ENCODE measurements at places on chromosomes 11 and 22.

DNA sequence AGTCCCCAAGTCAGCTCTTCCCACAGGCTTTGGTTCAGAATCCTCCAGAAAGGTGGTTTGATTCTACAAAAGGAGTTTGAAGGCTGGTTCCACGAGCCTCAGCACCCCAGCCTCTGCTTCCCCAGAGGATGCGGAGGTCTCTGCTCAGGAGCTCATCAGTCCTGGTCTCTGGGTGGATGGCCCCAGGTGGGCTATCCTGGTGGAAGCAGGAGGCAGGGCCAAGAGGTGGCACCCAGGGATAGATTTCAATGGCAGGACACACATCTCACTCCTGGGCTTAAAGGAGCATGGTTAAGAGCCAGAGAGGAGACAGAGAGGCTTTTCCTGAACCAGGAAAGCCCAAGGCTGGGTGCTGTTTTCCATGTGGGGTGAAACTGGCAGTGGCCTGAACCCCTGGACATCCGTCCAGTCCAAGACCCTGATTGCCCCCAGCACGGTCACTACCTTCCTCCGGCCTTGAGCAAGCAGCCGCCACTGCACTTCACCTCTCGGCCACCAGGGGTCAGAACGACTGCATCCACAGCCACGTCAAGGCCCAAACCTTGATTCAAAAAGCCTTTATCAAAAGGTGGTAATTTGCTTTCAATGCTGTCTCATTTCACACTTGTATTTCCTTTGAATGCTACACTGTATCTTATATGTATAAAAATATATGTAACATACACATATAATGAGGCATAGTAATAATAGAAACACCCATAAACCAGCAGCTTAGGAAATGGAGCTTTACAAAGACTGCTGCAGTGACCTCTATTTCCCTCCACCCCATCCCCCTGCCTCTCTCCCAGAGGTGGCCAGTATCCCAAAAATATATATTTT lies 19.3 kb upstream of the FXYD2 start:
- DNase-seq: peak; percentile 66

DNA sequence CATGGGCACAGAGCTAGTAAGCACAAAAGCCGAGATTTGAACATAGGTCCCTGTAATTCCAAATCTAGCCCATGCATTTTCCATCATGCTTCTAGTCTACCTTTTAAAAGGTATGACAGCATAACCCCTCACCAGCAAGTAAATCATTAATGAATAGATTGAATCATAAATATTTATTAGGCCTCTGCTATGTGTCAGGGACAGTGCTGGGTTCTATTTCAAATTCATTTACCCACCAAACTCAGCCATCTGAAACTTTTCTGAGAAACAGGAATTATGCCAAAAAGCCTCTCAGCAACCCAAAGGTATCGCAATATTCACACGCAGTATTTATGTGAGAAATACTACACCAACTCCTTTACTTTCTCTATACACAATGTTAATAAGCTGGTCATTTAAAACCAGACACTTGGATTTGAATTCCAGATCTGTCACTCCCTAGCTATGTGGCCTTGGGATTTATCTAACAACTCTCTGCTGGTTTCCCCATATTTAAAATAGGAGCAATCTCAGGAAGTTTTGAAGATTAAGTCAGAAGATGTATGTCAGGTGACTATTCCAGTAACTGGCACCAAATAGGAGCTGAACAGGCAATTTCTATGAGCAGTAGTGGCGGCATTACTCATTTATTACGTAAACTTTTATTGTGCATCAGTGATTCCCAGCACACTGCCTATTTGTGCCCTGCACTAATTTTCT lies 191.4 kb downstream of the TENM4 start:
- DNase-seq: no peak

DNA sequence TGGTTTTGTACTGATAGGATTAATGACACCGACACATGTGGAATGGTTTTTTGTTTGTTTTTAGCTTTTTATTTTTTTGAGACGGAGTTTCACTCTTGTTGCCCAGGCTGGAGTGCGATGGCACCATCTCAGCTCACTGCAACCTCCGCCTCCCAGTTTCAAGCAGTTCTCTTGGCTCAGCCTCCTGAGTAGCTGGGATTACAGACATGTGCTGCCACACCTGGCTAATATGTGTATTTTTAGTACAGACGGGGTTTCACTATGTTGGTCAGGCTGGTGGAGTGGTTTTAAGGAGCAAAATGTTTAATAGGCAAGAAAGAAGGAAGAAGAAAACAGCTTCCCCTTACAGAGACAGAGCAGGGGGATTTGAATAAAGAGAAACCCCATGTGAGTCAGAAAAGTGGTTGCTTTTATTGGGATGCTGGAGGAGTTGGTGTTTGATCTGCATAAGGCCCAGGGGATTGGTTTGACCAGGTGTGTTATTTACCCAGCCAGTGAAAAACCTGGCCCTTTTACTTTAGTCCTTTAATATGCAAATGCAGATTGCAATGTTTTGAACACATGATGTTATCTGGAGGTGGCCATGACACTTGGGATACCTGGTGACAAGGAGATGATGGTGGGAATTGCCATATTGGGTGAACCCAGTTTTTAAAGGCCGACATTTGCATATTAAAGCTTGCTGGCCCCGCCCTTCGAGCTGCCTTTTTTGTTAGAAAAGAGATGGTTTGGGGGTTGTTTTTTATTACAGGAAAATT lies 24.3 kb downstream of the SUSD2 start:
- peak; percentile 84 for DNase-seq

- DNase-seq: no peak
These were observed 12.7 kb downstream of the DDI1 start for GRCh38 chr11:104049116-104049515.

DNA sequence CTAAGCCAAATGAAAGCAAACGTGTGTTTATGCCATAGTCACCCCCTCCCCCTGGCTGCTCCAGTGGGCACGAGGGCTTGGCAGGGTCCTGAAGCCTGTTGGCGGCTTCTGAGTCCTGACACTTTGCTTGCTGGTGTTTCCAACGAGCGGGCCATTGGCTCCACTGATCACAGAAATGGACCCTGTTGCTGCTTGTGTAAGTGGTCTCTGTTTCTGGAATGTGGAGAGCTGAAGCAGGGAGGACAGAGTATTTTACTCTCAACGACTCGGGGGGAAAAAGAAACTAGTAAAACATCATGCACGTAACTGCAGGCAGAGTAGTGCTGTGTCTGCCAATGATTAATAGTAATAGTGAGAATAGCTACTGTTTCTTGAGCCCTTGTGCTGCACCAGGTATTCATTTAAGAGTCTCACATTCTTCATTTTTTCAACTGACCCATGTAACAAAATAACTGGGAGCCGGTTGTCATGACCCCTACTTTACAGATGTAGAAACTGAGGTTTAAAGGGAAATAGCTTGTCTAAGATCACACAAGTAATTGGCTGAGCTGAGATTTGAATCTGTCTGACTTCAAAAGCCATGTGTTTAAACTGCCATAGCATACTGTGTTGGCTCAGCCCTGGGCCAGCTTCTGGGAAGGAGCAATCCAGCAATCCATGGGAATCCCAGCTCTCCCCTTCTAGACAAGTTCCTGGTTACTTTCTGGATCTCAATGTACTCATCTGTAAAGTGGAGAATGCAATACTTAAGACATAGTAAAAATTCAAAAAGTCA lies 526.7 kb downstream of the INSC start:
- DNase-seq: no peak

DNA sequence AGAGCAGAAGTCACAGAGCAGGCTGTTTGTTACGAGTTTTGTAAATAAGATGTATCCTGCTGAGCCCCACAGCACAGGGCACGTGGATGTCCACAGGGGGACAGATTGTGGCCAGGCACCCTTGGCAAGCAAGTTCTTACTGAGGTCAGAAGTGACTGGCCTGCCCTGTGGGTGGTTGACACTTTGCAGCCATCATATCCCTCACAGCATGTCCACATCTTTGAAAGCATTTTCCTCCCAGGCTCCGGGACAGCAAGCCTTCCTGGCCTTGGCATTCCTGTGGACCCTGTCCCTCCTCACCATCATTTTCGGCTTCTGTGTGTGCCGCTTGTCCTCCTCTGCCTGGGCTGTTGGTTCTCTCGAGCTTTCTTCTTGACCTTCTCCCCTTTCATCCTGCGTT lies 189.5 kb downstream of the TBC1D22A start:
- DNase-seq: no peak

DNA sequence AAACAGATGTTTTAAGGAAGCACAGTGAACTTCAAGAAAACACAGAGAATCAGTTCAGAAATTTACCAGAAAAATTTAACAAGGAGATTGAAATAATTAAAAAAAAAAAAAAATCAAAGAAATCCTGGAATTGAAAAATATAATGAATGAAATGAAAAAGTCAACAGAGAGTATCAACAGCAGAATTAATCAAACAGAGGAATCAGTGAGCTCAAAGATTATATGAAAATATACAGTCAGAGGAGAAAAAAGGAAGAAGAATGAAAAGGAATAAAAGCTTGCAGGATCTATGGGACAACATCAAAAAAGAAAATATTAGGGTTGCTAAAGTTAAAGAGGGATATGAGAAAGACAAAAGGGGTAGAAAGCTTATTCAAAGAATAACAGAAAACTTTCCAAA lies 82.3 kb downstream of the XRRA1 start:
- no peak for DNase-seq

DNA sequence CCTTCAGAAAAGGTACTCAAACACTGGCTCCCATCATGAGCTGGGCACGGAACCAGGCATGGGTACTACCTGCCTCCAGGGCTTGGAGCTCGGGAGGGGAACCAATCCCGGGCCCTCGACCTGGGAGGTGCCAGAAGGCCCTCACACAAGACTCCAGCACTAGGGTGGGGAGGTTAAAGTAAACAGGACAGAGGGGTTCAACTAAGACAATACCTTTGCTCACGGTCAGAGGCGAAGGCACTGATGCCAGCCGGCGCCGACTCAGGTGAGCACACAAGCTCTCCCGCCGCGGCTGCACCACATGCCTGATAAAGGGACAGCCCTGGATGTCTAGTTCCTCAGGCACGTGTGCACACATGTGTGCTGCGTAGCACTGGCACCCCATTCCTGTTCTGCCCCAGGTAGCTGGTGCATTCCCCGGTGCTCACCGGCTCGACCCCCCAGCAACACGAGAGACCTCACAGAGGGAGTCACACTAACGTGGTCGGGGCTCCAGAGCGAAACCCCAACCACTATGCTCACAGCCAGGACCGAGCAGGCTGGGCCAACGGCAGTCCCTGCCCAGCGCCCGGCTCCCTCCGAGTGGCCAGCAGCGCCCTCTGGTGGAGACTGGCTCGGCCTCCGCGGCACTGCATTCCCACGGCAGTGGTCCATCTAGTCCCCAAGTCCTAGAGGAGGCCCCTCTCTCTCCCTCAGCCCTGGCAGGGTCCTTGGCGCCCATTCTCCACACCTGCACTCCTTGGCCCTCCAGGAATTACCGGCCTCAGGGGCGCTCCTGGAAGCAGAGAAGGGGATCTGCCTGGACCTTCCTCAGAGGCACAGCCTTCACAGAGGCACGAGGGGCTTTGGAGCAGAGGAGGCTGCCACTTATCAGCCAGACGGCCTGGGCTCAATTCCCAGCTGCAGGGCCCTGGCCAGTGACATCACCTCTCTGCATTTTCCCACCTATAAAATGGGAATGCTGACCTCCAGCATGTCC lies 28.8 kb upstream of the MOB2 start:
- DNase-seq: peak; percentile 28

DNA sequence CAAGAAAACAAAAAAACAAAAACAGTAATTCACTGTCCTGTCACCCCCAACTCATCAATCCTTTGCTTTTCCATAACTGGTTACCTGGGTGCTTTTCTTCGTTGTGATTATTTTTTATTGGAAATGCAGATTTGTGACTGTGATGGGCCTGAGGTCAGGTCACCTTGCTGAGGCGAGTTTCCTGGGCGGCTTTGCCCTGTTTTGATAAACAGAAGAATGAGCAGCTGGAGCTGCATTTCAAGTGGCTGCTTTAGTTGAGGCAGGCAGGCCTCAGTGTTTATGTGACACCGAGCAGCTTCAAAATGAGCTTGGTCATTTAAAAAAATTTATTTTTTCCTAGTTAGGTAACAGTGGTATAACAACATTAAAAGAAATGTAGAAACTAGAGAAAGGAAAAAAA lies 22.2 kb downstream of the PTPRJ start:
- no peak for DNase-seq

- DNase-seq: no peak
These were observed 419.8 kb upstream of the LRRC4C start for GRCh38 chr11:41879214-41879613.

- peak; percentile 44 for DNase-seq
These were observed 144.9 kb downstream of the PGR start for GRCh38 chr11:100984668-100985067.

GRCh38 chr11:70087446-70088167 lies 9.5 kb downstream of the ANO1 start:
- no peak for DNase-seq

DNA sequence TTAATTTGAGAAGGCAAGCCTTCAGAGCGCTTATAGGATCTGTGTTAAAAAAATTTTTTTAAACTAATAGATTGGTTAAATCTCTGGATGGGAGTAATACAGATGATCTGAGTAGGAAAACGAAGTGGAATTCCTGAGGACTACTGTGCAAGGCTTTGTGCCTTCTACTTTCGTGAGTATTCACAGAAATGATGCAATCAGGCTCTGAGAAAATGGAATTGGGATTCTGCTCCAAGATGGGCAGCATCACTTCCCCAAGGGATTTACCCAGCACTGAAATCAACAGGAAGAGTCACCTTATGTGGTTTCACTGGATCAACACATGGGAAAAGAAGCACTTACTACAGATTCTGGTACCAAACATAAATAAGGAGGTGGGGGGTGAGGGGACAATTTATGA lies 12.5 kb downstream of the KMT5B start:
- no peak for DNase-seq

- DNase-seq: no peak
These were observed 10.1 kb downstream of the KRTAP5-5 start for GRCh38 chr11:1639666-1640065.

GRCh38 chr22:27352426-27352825 lies 449.1 kb downstream of the MN1 start:
- no peak for DNase-seq

GRCh38 chr22:45722006-45722405 lies 50.4 kb downstream of the ATXN10 start:
- no peak for DNase-seq

DNA sequence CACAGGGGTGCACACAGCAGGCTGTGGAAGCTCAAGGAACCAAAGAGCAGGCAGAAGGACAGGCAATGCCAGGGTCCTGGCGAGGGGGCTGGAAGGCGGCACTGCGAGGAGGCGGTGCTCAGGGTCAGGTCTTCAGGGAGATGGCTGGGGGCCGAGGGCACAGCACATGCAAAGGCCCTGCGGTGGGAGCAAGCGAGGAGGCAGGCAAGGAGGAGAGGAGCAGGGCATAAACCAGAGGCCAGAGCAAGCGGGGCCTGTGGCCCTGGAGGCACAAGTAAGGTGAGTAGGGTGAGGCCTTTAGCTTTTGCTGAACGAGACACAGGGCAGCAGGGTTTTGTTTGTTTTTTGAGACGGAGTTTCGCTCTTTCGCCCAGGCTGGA lies 126.9 kb downstream of the ARHGAP8 start:
- DNase-seq: no peak
